ENCODE measurements at places on chromosomes 6 and 20.

- no peak for DNase-seq
Observed at GRCh38 chr6:136795386-136795785, 3.1 kb upstream of the MAP3K5 start.

DNA sequence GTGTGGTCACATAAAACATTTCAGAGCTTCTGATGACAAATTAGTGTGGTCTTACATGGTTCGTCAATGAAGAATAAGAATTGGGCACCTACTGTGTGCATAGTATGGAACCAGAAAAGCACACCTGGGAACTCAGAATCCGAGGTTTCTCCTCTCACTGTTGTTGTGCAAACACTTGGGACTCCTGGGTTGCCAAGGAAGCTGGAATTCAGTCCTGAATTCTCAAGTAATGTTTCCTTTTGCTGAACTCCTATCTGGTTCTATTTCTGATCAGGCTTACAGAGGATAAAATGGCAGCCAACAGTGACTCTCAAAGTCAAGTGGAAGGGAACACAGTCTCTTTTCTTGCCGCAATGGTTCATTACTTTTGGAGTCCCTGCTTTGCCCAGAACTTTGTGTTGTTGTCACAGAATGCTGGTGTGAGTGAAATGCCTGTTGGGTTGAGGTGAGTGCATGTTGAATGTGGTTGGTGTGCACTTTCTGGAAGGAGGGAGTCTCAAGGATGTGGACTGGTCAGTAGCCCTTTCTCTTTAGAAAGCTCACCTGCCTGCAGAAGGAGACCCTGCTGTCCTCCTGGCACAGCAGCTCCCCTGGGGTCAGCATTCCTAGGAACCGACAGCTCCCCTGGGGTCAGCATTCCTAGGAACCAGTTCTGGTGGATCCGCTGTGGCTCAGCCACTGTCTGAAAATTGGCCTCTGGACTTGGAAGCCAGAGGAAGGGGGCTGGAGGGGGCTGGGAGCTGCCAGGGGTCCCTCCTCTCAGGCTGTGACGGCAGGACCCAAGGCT is 1.4 kb downstream of the UNC93A start:
- DNase-seq, result no peak

DNA sequence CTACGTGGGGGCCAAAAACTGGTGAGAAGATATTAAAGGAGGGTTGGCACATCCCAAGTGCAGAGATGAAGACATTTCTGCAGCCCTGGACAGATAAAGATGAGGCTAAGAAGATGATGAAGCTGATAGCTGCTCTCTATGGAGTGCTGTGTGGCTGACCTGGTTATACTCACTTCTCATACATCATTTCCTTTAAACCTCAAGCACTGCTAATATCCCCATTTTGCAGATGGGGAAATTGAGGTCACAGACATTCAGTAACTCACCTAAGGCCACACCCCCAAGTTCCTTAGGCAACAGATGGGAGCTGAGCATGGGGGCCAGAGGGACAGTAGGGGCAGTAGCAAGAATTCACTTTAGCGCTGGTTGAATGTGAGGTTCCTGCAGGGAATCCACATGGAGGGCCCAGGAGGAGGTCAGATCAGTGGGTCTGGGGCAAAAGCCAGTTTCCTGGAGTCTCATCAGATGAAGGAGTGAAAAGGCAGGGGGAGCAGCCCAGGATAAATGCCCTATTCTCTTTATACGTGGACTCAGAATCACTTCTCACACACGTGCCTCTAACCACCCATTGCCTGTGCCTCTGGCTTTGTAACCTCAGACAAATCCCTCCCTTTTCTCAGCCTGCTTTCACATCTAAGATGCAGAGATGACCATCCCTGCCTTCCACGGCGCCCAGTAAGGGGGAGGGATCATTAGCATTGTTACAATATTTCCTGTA is 125.8 kb downstream of the NFATC2 start:
- no peak for DNase-seq

DNA sequence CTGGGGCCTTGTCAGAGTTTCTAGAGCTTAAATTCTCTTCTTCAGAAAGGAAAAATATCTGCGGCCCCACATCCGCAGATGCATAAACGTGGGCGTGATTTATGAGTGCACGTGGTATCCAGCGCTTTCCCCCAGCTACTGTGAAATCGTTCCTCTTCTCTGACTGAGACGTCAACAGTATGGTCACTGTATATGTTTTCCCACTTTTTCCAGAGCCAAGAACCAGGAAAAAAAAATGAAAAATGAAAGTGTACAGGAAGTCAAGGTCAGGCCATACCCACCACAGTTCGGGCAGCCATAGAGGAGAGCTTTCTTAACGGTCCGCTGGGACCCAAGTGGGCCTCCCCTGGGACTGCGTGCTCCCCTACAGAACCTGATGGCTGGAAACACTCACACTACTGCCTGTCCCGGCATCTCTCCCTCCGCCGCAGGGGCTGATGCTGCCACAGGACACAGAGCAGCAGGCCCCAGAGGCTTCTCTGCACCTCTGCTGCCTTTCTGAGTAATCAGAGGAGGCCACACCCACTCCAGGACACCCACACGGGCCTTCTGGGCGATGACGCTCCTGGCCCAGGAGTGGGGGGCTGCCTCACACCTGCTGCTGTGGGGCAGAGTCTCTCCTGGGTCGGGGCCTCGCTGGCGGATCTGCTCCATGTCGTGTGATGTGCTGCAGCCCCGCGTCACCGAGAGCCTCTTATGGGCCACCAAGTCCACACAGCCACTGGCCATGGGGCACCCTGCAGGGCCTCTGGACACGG is 16.4 kb upstream of the STX16 start:
- DNase-seq, result no peak

DNA sequence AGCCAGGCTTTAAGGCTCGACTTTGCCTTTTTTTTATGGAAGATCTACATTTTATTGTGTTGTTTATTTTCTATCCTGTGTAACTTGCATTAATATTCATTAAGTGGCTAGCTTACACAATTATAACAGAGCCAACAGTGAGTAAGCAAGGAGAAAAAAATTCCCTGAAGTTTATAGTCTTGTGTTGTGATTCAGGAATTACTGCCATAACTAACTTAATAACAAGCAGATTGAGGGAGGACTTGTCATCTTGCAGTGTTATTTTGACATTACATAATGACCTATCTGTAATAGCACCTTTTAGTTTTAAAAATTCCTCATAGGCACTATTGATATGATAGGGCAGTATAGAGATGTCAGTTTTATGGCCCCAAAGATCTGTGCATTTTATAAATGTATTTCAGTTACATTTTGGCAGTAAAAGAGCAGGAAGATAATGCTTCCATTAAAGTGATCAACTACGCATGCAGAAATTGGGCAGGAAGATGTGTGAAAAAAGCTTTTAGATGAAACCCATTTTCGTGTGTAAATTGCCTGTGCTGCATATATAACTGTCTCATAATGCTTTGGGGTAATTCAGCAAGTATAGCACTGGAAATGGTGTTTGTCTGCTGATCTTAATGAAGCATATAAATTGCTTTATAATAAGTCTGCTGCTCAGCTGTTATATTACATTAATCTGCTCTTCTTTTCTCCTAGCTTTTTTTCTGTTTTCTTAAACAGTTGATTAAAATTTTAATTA is 123.0 kb downstream of the SMAP1 start:
- no peak for DNase-seq

GRCh38 chr6:16592223-16592911 is 168.9 kb downstream of the ATXN1 start:
- no peak for DNase-seq

DNA sequence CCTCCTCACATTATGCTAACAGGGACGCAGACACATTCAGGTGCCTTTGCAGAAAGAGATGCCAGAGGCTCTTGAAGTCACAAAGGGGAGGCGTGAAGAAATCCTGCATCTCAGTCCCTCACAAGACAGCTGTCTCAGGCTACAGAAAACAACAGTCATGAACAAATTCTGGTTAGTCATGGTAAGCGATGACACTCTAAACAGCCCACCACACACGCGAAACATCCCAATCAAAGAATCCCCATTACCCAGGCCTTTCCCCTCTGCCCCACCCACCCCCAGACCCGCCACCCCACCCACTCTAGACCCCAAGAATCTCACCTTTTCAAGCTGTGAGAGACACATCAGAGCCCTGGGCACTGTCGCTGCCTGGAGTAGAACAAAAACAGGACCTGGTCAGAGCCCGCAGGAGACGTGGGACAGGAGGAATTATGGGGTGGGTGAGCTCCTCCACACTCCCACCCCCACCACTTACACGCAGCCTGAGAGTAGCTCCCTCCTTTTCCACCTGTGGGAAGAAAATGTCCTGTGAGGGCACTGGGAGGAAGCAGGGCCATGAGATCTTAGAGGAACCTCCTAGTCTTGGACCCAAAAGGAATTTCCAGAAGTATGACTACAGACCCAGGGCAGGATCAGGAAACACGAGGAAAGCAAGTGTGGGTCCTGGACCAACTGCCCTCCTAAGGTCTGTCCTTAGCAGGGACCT is 2.7 kb downstream of the HLA-B start:
- DNase-seq, result no peak

DNA sequence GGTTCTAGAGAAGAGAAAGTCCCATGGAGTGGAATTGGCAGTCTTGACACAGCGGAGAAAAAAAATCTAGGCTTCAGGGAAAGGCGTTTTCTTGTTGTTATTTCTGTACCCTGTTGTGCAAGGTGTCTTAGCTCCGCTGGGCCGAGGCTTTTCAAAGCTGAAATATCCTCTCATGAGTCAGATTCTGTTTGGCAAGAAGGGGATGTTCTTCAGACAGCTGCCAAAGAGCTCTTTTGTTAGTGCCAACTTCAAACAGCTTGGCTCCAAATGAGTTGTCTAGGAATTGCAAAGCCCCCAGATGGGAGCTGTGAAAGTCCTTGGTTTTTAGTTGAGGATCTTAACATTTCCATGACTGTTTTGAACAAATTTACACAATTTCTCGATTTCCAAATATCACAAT is 45.6 kb downstream of the LRRN4 start:
- peak; percentile 88 for DNase-seq

GRCh38 chr6:144365271-144365670 is 80.1 kb downstream of the UTRN start:
- no peak for DNase-seq

- DNase-seq, result no peak
Observed at GRCh38 chr20:40986774-40987173, 41.8 kb upstream of the TOP1 start.

DNA sequence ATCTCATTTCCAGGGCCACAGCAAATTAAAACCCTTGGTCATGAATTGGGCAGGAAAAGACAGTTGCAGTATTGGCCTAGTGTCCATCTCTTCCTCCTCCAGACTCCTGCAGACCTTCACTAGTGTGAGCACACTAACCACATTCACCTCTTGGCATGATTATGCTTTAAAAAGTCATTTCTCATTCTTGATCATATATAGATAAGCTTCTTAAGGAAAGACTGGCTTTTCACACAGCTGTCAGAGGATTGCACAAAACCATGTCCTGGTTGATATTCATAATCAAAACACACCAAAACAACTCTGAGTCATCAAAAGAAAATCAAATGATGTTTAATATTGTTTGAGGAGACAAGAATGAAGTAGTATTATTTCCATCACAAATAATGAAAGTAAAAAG is 52.1 kb downstream of the TMEM200A start:
- DNase-seq, result no peak

GRCh38 chr6:47665112-47665511 is 33.3 kb upstream of the ADGRF4 start:
- DNase-seq, result no peak

DNA sequence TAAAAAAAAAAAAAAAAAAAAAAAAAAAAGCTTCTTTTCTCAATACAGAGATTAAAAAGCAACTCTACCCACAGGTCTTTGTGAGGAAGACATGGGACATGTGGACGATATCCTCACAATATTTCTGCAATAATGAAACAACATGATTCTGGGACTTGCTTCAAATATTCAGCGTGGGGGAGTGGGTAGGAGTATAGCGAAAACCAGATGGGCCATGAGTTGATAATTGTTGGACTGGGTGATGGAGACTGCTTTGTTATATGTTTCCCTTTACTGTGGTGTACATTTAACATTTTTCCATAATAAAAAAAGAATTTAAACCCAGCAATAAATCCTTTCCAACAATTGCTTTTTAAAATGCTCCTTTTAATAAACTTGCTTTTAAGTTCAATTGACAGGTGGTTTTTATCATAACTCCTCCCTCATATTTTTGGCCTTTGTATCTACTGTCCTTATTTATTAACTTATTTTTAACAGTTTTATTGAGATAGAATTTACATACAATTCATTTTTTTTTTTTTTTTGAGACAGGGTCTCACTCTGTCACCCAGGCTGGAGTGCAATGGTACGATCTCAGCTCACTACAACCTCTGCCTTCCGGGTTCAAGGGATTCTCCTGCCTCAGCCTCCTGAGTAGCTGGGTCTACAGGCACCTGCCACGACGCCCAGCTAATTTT is 40.4 kb upstream of the ARFGEF2 start:
- DNase-seq, result no peak

GRCh38 chr6:156883497-156884252 is 106.5 kb downstream of the ARID1B start:
- DNase-seq, result no peak

DNA sequence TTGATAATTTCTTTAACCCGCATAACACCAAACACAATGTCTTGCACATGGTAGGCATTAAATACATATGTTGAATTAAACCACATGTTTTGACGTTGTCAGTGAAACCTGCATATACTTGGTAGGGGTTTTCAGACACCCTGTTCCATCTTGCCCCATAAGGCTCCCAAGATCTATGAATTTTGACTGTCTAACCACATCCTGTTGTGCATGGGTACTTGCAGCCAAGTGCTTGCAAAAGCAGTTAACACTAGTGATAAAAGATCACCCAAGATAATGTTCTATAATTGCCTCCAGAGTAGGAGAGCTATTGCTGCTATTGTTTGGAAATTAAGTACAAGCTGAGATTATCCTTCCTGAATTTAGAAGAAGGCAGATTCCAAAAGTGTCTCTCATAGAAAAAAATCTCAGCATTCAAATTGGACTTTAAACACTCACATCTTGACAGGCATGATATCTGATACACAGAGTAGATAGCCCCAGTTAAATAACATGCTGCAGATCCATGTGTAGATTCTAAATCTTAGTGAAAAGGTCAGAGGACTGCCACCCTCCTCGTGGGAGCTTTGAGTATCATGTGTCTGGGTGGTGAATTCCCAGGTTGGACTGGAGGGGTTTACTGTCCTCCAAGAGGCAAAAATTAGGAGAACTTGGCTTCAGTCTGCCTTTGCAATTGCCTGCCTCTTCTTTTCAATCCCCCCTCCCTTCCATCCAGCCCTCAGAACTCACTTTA is 25.8 kb upstream of the CCN6 start:
- DNase-seq, result no peak

GRCh38 chr6:108497883-108498282 is 62.8 kb upstream of the FOXO3 start:
- DNase-seq, result peak; percentile 33
